ENCODE measurements at places on chromosomes 12 and 14.

DNA sequence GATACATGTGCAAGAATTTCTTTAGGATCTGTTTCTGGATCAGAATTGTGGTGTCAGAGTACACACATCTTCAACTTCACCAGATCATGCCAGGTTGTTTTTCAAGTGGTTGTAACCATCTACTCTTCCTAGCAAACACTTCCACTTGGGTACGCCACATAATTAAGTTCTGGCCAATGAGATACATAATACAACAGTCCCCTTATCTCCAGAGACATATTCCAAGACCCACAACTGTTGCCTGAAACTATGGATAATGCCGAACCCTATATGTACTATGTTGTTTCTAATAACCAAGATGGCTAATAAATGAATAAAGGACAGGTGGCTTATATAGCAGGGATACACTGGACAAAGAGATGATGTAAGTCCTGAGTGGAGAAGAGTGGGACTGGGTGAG lies 2.5 kb upstream of the CHPT1 start:
- DNase-seq = no peak

- no peak for DNase-seq
These were observed 31.6 kb downstream of the LIMA1 start for GRCh38 chr12:50251619-50252252.

DNA sequence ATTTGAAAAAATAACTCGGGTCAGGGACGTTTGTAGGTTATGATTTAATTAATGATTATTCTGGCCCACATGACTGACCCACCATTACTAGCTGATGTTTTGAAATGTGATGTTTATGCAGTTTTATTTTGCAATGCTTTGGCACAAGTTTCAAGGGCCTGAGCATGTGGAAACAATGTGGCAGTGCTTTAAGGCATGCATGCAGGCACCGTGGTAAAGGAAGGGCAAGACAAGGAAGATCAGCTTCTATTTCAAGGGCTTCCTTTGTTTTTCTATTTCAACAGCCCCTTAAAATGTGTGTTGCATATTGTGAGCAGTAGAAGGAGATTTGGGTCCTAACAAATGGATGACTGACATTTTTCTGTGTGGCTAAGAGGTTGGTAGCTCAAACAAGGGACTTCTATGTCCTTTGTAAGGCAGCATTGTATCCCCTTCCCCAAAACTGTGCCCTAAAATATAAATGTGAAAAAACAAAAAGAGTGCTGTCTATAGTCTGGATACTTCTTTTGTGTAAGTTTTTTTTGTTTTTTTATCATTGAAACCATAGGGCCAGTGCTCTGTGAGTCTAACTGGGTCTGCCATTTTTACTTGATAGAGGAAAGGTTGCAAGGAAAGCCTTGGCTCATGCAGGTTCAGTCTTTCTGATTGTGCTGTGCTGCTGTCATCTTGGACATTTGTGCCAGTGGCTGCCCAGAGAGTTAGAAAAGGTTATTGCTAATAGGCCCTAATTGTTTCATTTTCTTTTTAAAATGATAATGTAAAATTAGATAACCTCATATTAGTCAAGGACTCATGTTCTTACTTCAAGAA lies 103.5 kb downstream of the FGD4 start:
- DNase-seq = no peak

DNA sequence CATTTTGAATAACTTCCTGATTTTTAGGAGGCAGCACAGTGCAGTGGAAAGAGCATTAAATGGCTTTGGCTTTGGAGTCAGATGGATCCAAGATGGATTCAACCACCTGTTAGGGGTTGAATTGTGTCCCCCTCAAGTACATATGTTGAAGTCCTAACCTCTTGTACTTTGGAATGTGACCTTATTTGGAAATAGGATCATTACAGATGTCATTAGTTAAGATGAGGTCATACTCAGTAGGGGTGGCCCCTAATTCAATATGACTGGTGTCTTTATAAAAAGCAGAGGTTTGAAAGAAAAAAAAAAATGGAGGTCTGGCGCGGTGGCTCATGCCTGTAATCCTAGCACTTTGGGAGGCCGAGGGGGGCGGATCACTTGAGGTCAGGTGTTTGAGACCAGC lies 18.8 kb downstream of the ATP5MC2 start:
- no peak for DNase-seq

DNA sequence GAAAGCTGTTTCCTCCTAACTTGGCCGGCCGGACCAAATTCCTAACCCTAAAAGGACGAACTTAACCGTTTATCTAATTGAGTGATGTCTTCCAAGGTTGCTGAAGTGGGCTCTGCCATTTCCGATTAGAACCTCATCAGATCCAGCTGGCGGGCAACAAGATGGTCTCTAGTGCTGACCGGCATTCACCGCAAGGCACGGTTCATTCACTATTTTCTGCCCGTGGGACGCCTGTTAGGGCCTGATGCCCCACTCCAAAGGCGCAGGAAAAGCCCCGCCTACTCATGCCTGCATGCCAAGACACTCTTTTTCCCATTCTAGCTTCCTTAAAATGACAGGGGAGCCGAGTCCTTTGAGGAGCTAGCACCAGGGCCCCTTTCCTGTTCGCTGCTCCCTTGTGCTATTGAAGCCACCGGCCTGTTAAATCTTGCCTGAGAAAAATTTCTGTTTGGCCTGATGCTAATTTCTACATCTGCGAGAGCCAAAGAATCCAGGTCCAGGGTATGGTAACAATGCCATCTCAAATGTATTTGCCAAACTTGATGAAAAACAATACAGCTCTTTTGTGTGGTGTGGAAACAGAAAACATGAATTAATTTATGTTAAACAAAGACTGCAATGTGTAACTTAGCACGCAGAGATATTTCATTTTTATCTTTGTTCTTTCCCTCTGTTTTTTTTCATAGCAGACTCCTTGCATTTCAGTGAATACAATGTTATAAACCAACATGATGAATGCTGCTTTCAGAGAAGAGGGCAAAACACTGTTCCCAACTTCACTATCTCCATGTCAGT lies 1071.2 kb upstream of the USP15 start:
- no peak for DNase-seq

DNA sequence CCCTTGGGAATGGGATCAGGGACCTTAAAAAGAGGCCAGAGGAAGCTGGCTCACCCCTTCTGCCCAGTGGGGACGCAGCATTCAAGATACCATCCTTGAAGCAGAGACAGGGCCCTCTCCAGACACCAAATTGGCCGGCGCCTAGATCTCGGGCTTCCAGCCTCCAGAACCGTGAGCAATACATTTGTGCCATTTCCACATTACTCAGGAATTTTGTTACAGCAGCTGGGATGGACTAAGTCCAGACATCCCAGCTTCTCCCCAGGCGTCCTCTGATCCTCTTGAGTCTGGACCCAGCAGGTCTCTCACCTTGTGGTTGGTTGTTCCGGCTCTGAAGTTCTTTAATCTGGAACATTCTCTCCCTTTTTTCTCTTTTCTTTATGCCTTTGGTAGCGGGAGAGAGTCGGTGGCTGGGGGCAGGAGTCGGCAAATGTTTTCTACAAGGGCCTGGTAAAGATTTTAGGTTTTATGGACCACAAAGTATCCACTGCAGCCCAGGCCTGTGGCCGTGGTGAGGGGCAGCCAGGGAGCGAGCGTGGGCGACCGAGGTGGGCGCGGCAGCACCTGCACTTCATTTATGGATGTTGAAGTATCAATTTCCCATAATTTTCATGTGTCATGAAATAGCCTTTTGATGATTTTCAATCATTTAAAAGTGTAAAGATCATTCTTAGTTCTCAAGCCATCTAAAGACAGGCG lies 4.8 kb downstream of the CEP170B start:
- DNase-seq = no peak

- no peak for DNase-seq
These were observed 284.3 kb downstream of the RAD51B start for GRCh38 chr14:68103853-68104252.
